ENCODE measurements at places on chromosomes 5 and 9. TPM values are rescaled to one million over a fixed set of nuclear protein-coding genes. Genes with fewer than 3 reads are reported as not detected.

The POLE3 gene
- total RNA-seq = 72.3 TPM

GRCh38 chr5:161095953-161096352, 243.9 kb upstream of the ATP10B start:
- DNase-seq = no peak
- H3K36me3 ChIP-seq = no peaks in the 10 kb centered on the region
- no peak overlapping the region for H3K4me3 ChIP-seq
- no peaks in the 10 kb centered on the region for H3K27me3 ChIP-seq
- H3K4me1 ChIP-seq = no peaks in the 10 kb centered on the region

DNA sequence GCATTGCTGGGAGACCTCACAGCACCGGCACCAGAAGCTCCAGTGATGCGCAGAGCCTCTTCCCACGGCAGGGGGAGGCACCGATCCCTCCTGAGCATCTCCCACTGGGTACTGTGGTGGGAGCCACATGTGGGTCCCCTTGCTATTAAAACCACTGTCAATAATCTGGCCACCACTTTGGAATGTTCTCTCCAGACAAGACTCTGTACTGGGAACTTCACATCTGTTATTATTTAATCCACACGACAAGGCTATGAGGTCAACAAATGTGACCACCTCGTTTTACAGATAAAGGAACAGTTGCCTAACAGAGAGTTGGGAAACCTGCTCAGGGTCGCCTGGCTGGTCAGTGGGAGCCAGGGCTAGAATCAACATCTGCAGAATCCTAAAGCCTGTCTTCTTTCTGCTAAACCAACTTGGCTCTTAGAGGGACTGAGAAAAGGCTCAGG, 72.7 kb downstream of the EPB41L4B start:
- DNase-seq = peak; percentile 64
- H3K4me3 ChIP-seq = no peak overlapping the region
- H3K36me3 ChIP-seq = no peaks in the 10 kb centered on the region
- H3K27ac ChIP-seq = peak overlapping the region; percentile 45

The NXNL2 gene
- total RNA-seq = 1.1 TPM

GRCh38 chr5:121701731-121702130, 150.0 kb upstream of the FTMT start:
- no peak overlapping the region for H3K4me3 ChIP-seq
- no peaks in the 10 kb centered on the region for H3K36me3 ChIP-seq
- peaks cover 2% of the 10 kb centered on the region for H3K27me3 ChIP-seq
- H3K4me1 ChIP-seq = no peaks in the 10 kb centered on the region
- no peak overlapping the region for H3K27ac ChIP-seq

The BAAT gene
- not detected for total RNA-seq

DNA sequence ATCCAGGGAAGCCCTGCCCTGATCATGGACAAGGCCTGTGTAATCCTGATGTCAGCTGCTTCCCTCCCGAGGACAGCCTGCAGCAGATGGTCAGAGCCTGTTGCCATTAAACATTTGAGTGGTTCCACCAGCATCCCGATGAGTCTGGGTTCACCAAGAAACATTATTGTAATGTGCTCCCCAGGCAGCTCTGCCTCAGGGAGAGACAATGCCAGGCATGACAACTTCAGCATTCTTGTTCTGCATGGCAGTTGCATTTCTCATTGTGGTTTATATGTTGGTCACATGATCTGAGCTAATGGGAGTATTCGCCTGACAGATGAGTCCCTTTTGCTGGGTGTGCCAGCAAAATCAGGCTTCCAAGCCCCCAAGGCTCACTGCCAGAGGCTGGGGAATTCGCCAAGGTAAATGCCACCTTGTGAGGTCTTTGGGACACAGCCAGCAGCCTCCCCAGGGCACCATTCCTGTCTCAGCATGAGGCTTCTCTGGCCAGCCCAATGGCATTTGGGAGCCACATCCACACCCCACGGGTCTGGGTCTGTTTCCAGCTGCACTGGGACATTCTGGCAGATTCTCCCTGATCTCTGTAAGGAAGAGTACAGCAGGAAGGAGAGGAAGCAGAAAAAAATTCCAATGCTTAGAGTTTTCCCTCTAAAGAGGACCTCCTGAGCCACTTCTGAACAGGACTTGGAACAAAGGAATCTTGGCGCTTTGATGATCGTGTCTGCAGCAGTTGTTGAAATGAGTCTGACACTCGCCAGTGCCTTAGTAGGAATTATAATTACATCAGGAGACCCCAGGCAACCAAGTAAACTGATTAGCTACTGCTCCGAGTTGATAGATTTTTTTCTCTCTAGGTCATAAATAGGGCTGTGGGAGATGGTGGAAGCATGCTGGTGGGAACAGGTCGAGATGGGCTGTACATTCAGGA, 18.7 kb downstream of the KCNIP1 start:
- H3K27ac ChIP-seq = peak overlapping the region; percentile 74
- no peaks in the 10 kb centered on the region for H3K36me3 ChIP-seq
- H3K4me3 ChIP-seq = no peak overlapping the region
- H3K4me1 ChIP-seq = peaks cover 42% of the 10 kb centered on the region
- DNase-seq = peak; percentile 92

GRCh38 chr5:157611571-157612476, 36.2 kb upstream of the ADAM19 start:
- DNase-seq = no peak
- H3K27ac ChIP-seq = no peak overlapping the region
- H3K4me1 ChIP-seq = peaks cover 20% of the 10 kb centered on the region
- no peaks in the 10 kb centered on the region for H3K27me3 ChIP-seq

- no peaks in the 10 kb centered on the region for H3K36me3 ChIP-seq
- H3K4me1 ChIP-seq = no peaks in the 10 kb centered on the region
- H3K27ac ChIP-seq = no peak overlapping the region
- no peak for DNase-seq
These were observed 34.4 kb upstream of the MRPS30 start for GRCh38 chr5:44774279-44774880.

DNA sequence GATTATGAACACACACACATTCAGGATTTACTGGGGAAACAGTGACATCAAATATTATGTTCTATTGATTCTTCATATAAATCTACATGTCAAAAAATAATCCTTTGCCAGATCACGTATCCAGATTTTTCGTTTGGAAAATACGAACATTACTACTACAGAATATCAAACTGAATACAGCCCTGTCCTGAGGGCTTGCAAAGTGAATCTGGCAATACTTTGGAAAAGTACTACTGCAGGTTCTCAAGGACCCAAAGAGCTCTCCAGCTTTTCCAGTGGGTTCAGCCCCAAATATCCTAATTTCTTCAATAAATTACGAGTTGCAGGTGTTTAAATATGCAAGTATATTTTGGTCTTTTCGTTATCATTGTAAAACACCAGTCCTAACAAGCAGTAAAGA, 411 bp upstream of the NDUFS4 start:
- H3K27me3 ChIP-seq = no peaks in the 10 kb centered on the region
- H3K36me3 ChIP-seq = no peaks in the 10 kb centered on the region
- no peak overlapping the region for H3K27ac ChIP-seq
- H3K4me3 ChIP-seq = peak overlapping the region; percentile 59

- H3K27ac ChIP-seq = no peak overlapping the region
These were observed 131.4 kb downstream of the FAM114A2 start for GRCh38 chr5:153907170-153907775.

DNA sequence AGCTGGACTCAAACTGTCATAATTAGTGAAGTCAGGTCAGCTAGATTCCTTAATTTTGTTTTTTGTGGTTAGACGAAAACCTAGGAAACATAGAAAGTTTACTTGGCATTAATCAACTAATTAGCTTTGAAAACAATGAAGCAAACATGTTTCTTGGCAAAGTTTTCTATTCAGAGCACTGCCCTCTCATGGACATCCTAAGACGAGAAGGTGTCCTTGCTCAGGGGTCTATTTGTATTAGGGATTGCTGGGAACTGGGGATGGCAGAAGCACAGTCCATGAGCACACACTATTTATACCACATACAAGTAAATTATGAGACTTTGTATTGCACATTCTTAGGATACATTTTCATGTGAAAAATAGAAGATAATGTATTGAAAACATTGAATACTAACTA, 49.7 kb downstream of the POC5 start:
- peaks cover 16% of the 10 kb centered on the region for H3K4me1 ChIP-seq
- DNase-seq = no peak
- no peak overlapping the region for H3K4me3 ChIP-seq
- H3K27ac ChIP-seq = no peak overlapping the region
- H3K27me3 ChIP-seq = no peaks in the 10 kb centered on the region

DNA sequence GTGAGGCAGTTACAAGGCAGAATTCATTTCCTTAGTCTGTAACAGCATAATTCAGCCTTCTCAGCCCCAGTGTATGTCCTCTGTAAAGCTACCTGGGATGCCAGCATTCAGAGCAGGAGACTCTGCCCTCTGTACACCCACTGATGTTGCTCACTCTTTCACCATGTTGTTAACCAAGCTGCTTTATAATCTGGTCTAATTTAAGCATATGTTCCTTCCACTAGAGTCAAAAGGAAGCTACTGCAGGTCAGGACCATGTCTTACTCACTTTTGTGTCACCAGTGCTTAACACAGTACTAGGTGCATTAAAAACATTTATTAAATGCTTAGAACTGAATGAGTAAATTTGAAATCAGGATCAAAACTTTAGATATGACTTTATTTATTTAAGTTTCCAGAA, 185.6 kb downstream of the FBXL17 start:
- peaks cover 10% of the 10 kb centered on the region for H3K4me1 ChIP-seq
- DNase-seq = no peak
- H3K4me3 ChIP-seq = no peak overlapping the region
- H3K36me3 ChIP-seq = no peaks in the 10 kb centered on the region
- no peaks in the 10 kb centered on the region for H3K27me3 ChIP-seq
- H3K27ac ChIP-seq = no peak overlapping the region

The PIP5K1B gene
- not detected for total RNA-seq

DNA sequence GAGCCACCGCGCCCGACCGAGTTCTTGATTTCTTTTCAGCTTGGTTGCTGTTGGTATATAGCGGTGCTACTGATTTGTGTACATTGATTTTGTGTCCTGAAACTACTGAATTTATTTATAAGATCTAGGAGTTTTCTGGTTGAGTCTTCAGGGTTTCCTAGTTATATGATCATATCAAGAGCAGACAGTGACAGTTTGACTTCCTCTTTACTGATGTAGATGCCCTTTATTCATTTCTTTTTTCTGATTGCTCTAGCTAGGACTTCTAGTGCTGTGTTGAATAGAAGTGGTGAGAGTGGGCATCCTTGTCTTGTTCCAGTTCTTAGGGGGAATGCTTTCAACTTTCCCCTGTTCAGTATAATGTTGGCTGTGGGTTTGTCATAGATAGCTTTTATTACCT, 17.4 kb upstream of the LRRC19 start:
- H3K36me3 ChIP-seq = no peaks in the 10 kb centered on the region
- DNase-seq = no peak
- no peaks in the 10 kb centered on the region for H3K4me1 ChIP-seq
- H3K4me3 ChIP-seq = no peak overlapping the region
- no peaks in the 10 kb centered on the region for H3K27me3 ChIP-seq
- H3K27ac ChIP-seq = no peak overlapping the region

DNA sequence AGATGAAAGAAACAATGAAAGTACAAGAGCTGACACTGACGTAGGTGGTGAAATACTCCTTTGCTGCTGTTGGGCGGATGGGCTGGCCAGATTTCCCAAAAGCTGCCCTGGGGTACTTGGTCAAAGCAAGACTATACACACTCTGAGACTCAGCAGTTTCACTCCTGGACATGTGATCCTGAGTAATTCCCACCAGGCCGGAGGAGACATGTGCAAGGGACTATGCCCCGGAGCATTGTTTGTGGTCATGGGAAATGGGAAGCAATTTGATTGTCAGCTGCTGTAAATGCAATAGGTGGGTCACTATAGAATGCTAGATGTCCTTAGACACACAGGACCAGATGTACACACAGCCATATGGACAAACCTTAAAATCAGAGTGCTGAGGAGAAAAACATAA, 116.1 kb downstream of the DCP2 start:
- H3K27me3 ChIP-seq = no peaks in the 10 kb centered on the region
- H3K27ac ChIP-seq = no peak overlapping the region
- H3K36me3 ChIP-seq = no peaks in the 10 kb centered on the region
- peaks cover 27% of the 10 kb centered on the region for H3K4me1 ChIP-seq

DNA sequence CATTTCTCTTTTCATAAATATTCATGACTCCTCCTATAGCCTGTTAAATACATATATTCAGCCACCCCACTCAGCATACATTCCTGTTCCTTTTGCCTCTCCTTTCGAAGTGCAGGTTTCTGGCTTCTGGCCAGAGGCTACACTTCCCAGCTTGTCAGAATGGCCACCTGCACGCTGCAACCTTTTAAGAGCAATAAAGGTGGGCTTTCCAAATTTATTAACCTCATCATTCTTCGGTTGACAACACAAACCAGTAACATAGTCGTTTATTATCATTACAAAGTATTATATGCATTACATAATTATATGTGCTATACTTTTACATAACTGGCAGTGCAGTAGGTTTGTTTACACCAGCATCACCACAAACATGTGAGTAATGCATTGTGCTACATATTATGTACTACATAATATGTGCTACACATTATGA, 16.5 kb upstream of the TMEM171 start:
- no peaks in the 10 kb centered on the region for H3K36me3 ChIP-seq
- no peak overlapping the region for H3K4me3 ChIP-seq
- no peak overlapping the region for H3K27ac ChIP-seq
- DNase-seq = no peak

The BARHL1 gene
- total RNA-seq = not detected

- H3K27ac ChIP-seq = no peak overlapping the region
- DNase-seq = no peak
- peaks cover 14% of the 10 kb centered on the region for H3K4me1 ChIP-seq
These were observed 104.6 kb upstream of the LRRTM2 start for GRCh38 chr5:138979684-138980280.

GRCh38 chr9:89168901-89169813, 9.5 kb downstream of the SHC3 start:
- H3K4me1 ChIP-seq = no peaks in the 10 kb centered on the region
- no peaks in the 10 kb centered on the region for H3K36me3 ChIP-seq
- H3K27ac ChIP-seq = no peak overlapping the region
- no peak for DNase-seq
- H3K4me3 ChIP-seq = no peak overlapping the region
- no peaks in the 10 kb centered on the region for H3K27me3 ChIP-seq

The QRFP gene
- not detected for total RNA-seq

The FOXE1 gene
- 4.7 TPM for total RNA-seq

- no peak for DNase-seq
- no peak overlapping the region for H3K4me3 ChIP-seq
- H3K4me1 ChIP-seq = peaks cover 35% of the 10 kb centered on the region
- no peak overlapping the region for H3K27ac ChIP-seq
These were observed 46.1 kb downstream of the DCP2 start for GRCh38 chr5:113022661-113023060.

The ADRB2 gene
- total RNA-seq = 13.8 TPM

DNA sequence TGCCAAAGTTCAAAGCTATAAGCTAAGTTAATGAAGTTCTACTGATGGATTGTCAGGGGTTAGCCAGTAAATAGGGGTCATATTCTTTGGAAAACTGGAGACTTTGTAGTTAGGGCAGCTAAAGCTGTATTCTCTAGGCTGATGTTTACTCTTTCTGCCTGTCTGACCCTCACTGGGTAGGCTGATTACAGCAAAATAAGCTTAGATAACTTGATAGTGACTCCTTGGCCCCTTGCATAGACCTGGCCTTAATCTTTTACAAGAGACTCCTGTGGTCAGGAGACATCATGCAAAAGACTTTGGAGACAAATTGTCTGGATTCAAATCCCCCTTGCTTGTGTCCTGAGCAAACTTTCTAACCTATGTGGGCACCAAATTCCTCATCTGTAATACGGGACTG, 314.4 kb upstream of the MSX2 start:
- no peak for DNase-seq
- no peak overlapping the region for H3K4me3 ChIP-seq
- H3K27me3 ChIP-seq = no peaks in the 10 kb centered on the region
- H3K36me3 ChIP-seq = no peaks in the 10 kb centered on the region
- H3K27ac ChIP-seq = no peak overlapping the region

GRCh38 chr9:78167356-78167755, 68.5 kb upstream of the CEP78 start:
- DNase-seq = no peak
- H3K36me3 ChIP-seq = no peaks in the 10 kb centered on the region
- no peaks in the 10 kb centered on the region for H3K4me1 ChIP-seq
